GM06990 (cell line): ENCODE measurements at places on chromosomes 7 and 10.

DNA sequence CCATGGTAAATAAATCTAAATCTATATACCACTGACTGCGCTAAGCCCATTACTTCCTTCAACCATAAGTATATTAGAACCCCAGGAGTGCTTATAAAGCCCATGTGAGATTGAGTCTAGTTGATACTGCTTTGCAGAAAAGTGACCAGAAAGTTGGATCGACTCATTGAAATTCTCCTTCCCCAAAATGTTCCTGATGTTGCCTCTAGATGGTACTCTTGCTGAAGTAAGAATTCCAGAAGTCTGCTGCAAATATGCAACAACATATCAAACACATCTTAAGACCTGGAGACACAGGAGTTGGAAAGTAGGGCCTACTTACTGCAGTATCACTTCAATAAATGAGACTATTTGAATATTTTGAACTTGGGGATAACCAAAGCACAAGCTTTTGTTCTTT is 550.8 kb downstream of the IPMK start:
- DNase-seq, result no peak

DNA sequence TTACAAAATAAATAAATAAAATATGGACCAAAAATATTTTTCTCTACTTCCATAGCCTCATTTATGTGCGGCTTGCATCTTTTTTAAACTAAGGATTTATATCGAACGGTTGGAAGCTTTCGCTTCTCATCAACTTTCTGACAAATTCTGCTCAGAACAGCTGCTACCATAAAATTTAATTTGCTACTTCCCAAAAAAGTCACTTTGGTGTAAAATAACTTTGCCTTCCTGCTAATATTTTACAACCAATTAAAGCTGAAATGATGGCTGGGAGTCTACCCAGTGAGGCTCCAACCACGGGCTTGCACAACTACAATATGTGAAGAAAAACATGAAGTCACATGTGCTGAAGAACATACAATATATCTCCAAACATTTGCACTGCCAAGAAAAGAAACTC is 253.1 kb upstream of the NEBL start:
- no peak for DNase-seq

- DNase-seq, result no peak
Observed at GRCh38 chr10:43399320-43400310, 9.4 kb downstream of the HNRNPF start.

DNA sequence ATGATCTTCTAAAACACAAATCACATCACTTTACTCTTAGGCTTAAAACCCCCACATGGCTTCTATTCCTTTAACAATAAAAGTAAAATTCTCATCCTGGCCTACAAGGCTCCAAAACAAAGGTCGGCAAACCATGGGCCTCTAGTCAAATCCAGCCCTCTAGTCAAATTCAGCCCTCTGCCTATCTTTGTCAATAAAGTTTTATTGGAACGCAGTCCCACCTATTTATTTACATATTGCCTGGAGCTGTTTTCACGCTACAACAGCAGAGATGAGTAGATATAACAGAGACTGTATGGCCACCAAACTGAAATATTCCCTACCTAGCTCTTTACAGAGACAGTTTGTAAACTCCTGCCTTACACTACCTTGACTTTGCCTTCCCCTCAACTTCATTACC is 178.8 kb downstream of the PTPN20 start:
- no peak for DNase-seq

- DNase-seq, result no peak
Observed at GRCh38 chr10:6187278-6187677, 15.5 kb upstream of the PFKFB3 start.

DNA sequence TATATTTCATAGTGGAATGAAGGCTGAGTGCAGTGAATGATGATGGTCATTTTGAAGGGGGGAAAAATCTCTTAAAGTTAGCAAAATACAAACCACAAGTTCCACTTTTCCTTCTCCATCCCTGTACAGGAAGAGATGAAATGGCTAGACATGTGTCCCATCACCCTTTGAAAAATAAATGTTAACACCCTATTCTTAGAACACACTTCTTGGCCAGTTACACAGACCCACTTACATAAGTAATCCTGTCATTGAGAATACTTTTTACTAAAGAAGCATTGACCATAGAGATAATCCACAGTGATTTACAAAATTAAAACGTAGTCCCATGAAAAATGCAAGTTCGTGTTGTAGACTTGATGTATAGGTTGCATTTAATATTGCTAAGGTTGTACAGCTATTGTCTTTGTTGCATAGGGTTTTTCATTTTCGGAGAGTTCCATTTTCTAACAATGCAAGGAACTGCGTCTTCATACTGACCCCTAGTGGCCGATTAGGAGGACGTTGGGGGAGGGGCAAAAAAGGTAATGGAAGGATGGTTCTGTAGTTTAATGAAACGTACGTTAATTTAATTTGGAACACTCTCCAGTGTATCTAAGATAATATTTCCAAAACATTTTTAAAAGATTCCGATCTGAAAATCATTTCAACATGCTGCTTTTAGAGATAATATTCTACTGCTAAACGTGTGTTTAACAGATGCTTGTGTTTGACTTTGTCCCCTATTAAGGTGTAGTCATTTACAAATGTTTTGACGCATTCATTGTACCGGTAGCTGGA is 60.9 kb downstream of the ARMC3 start:
- DNase-seq, result peak; percentile 20

- DNase-seq, result no peak
Observed at GRCh38 chr7:16918288-16918895, 36.6 kb upstream of the AGR3 start.

DNA sequence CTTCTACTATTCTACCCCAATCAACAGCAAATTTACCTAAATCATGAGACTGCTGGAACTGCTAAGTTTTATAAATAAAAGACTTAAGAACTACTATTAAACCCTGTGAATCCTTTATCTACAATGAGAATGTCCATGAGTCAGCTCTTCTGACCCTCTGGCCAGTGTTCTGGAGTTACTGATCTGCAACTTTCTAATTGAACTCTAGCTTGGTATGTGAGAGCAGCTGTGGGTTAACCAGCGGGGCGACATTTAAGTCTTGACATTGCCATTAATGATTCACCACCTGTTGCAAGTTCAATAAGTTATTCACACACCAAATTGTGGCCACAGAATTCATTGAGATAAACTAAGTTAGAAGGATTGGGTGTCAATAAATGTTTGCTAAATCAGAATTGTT is 359.8 kb downstream of the PCDH15 start:
- DNase-seq, result no peak
